Stimulated activated CD4-positive, alpha-beta T cell treated with anti-CD3 and anti-CD28 coated beads, Interleukin-12 subunit alpha, Interleukin-12 subunit beta, amount 100 ng/mL, for 24 hours (primary cell): ENCODE measurements at places on chromosomes 12 and 14.

DNA sequence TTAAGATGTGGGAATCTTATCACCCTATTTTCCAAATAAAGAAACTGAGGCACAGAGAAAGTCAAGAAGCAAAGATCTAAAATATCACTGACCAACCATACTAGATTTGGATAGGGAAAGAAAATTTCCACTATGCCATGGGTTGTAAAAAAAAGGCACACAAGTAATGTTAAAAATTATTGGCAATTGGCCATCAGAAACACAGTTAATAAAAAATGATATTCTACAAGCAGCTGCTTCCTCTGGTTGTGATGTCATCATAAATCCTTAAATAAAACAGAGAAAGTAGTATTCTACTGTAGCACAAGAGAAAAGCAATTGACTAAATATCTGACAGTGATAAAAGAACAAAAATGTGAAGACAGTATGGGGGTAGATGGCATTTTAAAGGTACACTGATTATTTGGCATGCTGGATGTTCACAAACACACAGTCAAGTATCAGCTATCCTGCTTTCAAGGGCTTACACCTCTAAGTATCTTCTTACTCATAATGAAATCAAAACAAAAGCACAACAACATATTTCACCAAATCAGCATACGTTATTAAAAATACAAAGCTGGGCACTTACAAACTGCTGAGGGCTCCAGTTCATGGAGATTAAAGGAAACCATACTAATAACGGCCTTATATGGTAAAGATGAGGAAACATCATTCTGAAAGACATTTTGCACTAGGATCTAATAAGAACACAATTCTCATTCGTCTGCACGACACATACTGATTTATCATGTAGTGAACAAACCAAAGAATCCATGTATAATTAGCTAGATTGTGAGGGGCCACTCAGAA is 45.7 kb downstream of the CORO1C start:
- DNase-seq = no peak

DNA sequence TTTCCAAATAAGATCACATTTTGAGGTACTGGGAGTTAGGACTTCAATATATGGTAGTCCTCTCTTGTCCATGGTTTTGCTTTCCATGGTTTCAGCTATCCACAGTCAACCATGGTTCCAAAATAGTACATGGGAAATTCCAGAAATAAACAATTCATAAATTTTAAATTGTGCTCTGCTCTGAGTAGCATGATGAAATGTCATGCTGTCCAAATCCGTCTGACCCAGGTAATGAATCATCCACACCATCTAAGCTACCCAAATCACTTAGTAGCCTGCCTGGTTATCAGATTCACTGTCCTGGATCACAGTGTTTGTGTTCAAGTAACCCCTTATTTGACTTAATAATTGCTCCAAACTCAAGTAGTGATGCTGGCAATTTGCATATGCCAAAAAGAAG is 197.9 kb downstream of the TMTC3 start:
- DNase-seq = no peak

DNA sequence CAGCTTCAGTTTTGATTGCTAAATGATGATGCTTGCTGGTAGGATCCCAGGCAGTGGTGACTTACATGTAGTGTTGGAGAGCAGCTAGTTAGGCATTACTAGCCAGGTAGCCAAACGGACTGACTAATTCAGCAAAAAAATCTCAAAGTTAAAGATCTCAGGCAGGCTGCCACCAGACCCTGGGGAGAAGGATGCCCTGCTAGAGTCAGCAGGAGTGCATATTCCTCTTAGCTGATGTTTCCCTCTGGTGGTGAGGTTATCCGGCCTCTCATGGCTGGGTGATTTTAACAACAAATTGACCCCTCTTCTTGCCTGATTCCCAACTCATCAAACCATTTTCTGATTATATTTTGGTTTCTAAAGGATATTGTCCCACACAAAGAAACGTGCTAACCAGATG is 2.8 kb downstream of the EFS start:
- DNase-seq = no peak

- no peak for DNase-seq
Measured at GRCh38 chr12:80811957-80812708, 95.4 kb downstream of the MYF5 start.

DNA sequence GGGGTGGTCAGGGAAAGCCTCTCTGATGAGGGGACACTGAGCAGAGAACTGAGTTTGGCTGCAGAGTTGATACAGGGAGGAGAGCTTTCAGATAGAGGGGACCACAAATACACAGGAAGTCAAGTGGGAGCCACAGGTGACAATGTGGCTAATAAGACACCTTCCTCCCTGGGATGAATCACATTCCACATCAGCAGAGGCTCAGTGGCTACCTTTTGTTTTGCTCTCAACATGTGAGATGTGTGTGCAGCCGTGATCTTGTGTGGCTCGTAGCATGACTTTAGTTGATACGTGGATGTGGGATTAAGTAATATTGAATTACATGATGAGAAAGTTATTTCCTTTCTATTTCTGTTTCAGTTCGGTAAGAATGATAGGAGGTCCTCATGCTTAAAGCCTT is 7.5 kb downstream of the CRADD start:
- DNase-seq = no peak

- no peak for DNase-seq
Measured at GRCh38 chr12:93979189-93979588, 169.2 kb upstream of the PLXNC1 start.

- peak; percentile 26 for DNase-seq
Measured at GRCh38 chr14:58637040-58637390, 747 bp upstream of the DACT1 start.

- no peak for DNase-seq
Measured at GRCh38 chr14:36383767-36384431, 63.5 kb upstream of the MBIP start.
